ENCODE measurements at places on chromosomes 5 and 9.
A peak's percentile ranks its signal among the peaks of the same experiment; 100 is the strongest.

GRCh38 chr5:172707285-172708182, 63.5 kb downstream of the DUSP1 start:
- no peak for DNase-seq

- DNase-seq, result no peak
These were observed 160.4 kb downstream of the PRDM6 start for GRCh38 chr5:123249446-123249845.

DNA sequence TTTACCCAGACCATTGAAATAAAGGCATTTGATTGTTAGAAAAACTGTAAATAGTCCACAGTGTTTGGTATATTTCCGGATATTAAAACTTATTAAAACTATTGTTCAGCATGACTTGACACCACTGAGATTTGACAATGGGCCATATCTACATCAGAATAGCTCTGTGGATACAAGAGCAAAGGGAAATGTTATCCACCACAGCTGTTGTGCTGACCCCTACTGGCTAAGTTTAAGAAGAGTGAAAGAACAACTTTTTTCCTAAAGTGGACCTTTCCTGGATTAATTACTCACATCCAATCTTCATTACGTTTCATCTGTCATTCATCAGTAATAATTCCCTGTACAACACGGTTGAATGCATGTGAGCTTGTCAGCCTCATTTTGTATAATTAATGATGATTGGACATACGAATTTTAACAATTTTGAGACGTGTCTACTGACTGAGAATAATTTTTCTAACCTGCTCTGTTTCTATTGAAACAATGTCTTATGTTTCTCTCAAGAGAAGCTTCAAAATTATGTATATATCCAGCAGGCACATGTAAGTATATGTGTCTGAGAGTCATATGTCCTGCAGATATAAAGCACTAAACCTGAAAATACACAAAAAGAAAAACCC, 1952.6 kb downstream of the MAT2B start:
- DNase-seq, result no peak

- no peak for DNase-seq
These were observed 44.6 kb upstream of the TMC1 start for GRCh38 chr9:72476617-72477437.

DNA sequence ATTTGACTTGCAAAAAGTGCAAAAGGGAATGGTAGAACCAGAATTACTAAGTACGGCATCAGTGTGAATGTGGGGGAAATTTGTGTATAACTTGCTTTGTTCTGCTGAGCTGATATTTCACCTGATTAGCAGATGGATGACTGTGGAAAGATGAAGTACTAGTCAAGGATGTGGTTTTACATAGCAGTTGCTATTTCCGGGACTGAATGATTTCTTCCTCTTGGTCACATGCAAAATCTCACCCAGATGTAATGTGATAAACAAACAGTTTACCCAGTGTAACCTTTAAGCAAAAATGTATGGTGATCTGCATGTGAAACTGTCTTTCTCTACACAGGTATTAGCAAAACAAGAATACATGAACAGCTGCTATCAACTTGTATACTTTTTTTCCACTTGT, 46.1 kb downstream of the DCP2 start:
- DNase-seq, result no peak

DNA sequence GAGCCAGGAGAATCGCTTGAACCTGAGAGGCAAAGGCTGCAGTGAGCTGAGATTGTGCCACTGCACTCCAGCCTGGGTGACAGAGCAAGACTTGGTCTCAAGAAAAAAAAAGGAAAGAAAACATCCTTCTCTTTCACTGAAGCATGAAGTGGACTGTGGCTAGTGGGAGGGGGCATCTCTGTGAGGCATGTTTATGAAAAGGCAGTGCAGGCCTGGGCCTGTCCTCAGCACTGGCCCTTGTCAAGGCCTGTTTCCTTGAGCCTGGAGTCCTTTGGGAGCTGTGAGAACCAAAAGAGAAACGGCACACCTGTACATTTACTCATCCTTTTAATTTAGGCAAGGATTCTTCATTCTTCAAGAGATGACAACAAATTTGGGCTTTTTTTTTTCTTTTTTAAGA, 18.3 kb upstream of the FUBP3 start:
- DNase-seq, result no peak

DNA sequence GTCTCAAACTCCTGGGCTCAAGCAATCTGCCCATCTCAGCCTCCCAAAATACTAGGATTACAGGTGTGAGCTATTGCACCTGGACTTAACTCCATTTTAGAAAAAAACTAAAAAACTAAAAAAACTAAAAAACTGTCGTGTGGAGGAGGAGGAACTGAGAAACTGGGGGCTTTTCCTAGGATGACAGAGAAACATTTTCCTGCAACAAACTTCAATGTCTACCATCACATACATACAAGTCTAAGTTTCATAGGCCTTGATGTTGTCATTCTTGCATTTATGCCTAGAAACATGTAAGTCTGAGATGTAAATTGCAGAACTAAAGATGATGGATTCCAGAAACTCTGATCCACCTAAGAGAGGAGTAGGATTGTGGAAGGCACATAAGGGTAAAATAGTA, 556.8 kb downstream of the RAB3C start:
- no peak for DNase-seq

GRCh38 chr5:67971223-67971830, 244.2 kb upstream of the PIK3R1 start:
- DNase-seq, result no peak

DNA sequence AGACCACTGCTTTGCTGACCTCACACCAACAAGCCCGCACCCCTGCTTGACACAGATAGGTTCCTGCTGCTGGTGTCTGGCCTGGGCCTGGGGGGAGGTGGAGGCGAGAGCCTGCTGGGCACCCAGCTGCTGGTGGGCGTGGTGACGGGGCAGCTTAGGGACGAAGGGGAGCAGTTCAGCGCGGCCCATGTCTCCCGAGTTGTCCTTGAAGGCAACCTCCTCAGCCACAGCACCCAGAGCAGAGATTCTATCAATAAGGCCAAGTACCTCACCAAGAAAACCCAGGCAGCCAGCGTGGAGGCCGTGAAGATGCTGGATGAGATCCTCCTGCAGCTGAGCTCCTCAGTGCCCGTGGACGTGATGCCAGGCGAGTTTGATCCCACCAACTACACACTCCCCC, 313.3 kb downstream of the NR2F1-AS1 start:
- DNase-seq, result no peak

GRCh38 chr5:36491856-36492255, 114.5 kb upstream of the SLC1A3 start:
- no peak for DNase-seq

DNA sequence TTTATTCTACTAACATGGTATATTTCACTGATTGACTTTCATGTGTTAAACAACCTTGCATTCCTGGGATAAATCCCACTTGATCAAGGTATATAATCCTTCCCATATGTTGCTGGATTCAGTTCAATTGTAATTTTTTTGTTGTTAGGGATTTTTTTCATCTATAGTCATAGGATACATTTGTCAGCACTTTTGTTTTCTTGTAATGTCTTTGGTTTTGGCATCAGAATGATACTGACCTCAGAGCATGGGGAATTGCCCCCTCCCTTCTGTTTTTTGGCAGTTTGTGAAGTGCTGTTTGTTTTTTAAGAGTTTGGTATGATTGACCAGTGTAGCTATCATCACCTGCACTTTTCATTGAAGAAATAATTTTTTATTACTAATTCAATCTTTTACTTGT, 176.8 kb upstream of the RASEF start:
- DNase-seq, result no peak

- DNase-seq, result no peak
These were observed 339.1 kb upstream of the CCNH start for GRCh38 chr5:87751824-87752223.

DNA sequence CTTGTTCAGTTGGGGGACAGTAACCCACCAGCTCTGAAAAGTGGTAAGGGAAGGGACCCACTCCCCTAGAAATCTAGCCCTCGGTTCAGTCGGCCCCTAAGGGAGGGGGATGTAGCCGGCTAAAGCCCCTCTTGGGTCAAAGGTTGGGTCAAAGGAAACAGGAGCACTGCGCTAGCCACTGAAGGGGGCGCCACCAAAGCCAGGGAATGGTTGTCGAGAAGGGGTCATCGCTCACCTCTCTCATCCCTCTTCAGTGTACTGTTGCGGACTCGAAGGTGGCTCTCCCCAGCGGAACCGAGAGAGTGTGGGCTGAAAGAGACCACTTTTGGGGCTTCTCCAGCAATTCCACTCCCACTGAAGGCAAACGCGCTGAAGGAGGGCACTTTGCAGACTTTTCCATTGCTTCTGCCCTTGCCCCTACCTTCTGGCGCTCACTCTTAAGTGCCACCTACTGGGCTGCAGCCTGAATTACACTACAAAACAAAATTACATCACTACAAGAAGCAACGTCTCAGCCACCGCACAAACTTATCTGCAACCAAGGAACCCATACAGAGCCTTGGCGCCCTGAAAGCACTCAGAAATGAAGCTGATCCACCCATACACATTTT, 396.9 kb downstream of the PDE4D start:
- peak; percentile 26 for DNase-seq

- DNase-seq, result no peak
These were observed 4.2 kb upstream of the EPB41L4B start for GRCh38 chr9:109325089-109325488.

GRCh38 chr9:11931109-11931508, 762.1 kb upstream of the TYRP1 start:
- DNase-seq, result no peak

DNA sequence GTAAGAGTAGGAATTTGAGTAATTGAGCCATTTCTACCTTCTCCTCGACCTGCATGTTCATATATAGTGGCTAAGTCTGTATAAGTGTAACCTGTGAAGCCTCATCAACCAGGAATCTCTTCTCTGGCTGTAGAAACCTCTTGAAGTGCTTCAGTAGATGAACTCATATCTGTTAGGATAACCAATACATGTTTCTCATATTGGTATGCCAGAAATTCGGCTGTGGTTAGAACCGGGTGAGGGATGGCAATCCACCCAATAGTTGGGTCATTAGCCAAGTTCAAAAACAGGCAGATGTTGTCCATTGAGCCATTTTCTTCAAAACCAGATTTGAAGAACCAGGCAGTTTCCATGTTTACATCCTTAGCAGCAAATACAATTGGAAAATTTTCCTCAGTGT, 28.9 kb upstream of the GSN start:
- DNase-seq, result no peak

DNA sequence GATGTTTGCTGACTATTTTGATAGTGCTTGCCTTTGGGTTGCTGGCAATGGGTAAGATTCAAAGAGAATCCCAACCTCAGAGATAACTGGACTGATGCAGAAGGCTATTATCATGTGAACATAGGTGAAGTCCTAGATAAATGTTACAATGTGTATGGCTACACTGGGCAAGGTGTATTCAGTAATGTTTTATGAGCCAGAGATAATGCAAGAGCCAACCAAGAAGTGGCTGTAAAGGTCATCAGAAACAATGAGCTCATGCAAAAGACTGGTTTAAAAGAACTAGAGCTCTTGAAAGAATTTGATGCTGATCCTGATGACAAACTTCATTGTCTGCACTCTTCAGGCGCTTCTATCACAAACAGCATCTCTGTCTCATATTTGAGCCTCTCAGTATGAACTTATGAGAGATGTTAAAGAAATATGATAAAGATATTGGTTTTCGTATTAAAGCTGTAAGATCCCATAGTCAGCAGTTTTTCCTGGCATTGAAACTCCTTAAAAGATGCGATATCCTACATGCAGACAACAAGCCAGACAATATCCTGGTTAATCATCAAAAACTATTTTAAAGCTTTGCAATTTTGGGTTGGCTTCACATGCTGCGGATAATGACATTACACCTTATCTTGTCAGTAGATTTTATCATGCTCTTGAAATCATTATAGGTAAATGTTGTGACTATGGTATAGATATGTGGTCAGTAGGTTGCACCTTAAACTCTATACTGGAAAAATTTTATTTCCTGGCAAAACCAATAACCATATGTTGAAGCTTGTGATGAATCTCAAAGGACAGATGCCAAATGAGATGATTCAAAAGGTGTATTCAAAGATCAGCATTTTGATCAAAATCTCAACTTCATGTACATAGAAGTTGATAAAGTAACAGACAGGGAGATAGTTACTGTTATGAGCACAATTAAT, 41.9 kb upstream of the TNFSF15 start:
- no peak for DNase-seq

DNA sequence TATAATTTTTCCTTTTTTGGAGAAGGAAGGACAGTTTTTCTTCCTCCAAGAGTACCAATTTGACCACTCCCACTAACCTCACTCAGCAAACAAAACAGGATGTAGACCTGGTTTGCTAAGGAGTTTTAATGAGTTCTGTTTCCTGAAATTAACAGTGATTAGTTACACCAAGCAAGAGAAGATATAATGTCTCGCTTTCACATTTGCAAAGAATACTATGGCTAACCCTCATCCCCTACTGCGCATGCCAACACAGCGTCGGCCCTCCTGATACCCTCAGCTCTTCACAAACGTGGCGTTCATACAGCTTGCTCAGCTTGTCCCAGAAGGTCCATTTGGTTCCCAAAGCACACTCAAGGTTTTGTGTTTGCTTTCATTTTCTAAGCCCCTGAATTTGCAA, 41.9 kb upstream of the IPPK start:
- no peak for DNase-seq

DNA sequence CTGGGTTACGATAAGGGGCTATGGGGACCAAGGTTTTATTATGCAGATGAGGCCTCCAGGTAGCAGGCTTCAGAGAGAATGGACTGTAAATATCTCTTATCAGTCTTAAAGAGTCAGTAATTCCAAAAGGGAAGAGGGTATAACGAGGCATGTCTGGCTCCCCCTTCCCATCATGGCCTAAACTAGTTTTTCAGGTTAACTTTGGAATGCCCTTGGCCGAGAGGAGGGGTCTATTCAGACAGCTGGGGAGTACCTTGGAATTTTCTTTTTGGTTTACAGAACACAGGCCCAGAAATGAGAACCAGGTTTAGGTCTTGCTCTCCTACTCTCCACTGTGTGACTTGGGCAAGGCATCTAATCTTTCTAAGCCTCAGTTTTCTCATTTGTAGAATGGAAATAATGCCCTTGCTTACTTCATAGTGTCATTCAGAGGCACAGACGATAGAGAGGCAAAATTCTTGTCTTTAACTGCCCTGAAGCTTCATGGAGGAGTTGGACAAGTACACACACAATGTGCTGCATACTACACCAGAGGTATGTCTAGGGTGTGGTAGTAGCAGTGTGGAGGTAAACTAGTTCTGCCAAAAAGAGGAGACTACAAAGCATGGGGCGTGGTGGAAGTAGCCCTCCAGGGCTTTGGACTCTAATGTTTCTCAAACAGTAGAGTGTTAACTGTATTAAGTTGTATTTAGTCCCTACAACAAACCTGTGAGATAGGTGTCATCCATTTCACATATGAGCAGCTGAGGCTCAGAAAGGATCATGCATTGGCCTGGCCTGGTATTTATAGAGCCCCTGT, 45.5 kb downstream of the IRF1 start:
- DNase-seq, result no peak

All from activated naive CD8-positive, alpha-beta T cell treated with anti-CD3 and anti-CD28 coated beads, Interleukin-2, amount 10 ng/mL, durations not matched to agents 7 days and 5 days (primary cell).